ENCODE measurements at places on chromosomes 12 and 14. TPM values are rescaled to one million over a fixed set of nuclear protein-coding genes. Genes with fewer than 3 reads are reported as not detected.

GRCh38 chr14:86491743-86492142, 961.8 kb downstream of the FLRT2 start:
- no peak for DNase-seq
- no peaks in the 10 kb centered on the region for H3K27me3 ChIP-seq
- no peaks in the 10 kb centered on the region for H3K36me3 ChIP-seq
- H3K4me1 ChIP-seq = no peaks in the 10 kb centered on the region
- no peak overlapping the region for H3K4me3 ChIP-seq

GRCh38 chr12:102051431-102051965, 10.3 kb downstream of the WASHC3 start:
- no peak overlapping the region for H3K27ac ChIP-seq
- no peak for DNase-seq
- H3K4me1 ChIP-seq = no peaks in the 10 kb centered on the region
- no peak overlapping the region for H3K4me3 ChIP-seq
- H3K27me3 ChIP-seq = no peaks in the 10 kb centered on the region

DNA sequence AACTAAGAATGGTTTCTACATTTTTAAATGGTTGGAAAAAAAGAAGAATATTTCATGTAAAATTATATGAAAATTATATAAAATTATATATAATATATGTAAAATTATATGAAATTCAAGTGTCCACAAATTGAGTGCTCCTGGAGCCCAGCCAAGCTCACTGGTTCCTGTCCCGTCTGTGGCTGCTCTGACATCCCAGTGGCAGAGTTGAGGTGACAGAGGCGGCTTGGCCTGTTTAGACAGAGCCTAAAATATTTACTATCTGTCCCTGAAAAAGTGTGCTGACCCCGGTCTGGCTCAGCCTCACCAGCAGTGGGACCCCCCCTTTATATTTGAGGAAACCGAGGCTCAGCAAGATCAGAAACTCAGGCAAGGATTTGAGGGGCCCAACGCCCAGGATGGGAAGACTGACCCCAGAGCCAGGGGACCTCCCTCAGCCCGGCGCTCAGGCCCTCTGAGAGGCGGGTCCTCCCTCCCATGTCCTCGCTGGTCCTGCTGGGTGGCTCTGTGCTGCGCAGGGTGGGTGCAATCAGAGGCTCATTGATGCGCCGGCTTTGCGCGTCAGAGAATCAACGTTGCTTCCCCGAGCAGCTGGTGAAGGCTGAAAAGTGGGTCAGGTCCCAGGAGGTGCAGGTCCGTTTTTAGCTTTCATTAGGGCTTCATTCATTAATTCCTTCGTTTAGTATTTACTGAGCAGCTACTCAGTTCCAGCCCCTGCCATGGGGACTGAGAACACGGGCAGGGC, 21.5 kb upstream of the BEGAIN start:
- no peaks in the 10 kb centered on the region for H3K27me3 ChIP-seq
- no peak for DNase-seq
- no peak overlapping the region for H3K4me3 ChIP-seq
- no peak overlapping the region for H3K27ac ChIP-seq
- H3K4me1 ChIP-seq = no peaks in the 10 kb centered on the region

DNA sequence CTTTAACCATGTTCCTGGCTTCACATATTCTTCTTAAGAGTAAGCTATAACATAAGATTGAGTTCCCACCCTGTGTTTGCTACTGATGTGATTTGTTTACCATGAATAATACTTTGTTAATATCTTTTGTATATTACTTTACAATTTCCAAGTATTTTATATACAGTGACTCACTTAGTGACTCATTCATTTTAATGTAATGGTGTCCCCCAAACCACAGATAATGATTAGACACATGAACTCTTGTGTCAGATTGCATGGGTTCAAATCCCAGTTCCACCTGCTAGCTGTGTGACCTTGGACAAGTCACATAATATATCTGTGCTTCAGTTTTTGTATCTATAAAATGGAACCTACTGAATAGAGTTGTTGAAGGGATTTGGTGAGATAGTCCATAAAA, 76.1 kb downstream of the MYF5 start:
- no peaks in the 10 kb centered on the region for H3K4me1 ChIP-seq
- no peak overlapping the region for H3K27ac ChIP-seq
- H3K36me3 ChIP-seq = no peaks in the 10 kb centered on the region
- no peaks in the 10 kb centered on the region for H3K27me3 ChIP-seq

- no peak overlapping the region for H3K4me3 ChIP-seq
- no peak overlapping the region for H3K27ac ChIP-seq
- no peaks in the 10 kb centered on the region for H3K36me3 ChIP-seq
- peaks cover under 1% of the 10 kb centered on the region for H3K27me3 ChIP-seq
- H3K4me1 ChIP-seq = peaks cover 22% of the 10 kb centered on the region
Measured at GRCh38 chr14:23186913-23187654, 3.6 kb upstream of the SLC7A8 start.

DNA sequence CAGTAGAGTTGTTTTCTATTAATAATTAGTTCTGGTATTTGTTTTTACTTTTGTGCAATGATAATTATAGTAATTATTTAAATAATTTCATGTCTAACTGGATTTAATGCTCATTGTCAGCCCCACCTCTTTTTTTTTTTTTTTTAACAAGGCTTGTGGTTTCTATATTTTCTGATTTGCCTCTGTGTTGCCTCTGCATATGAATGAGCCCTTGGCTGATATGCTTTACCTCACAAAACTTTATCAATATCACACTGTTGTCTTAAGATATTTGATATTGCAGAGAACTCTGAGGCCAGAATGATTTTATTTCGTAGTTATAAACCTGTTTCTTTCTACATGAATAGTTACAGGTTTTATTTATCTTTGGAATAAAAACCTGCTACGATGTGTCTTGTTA, 116.2 kb upstream of the ATP2B1 start:
- no peak overlapping the region for H3K27ac ChIP-seq
- H3K4me3 ChIP-seq = no peak overlapping the region
- H3K36me3 ChIP-seq = no peaks in the 10 kb centered on the region

DNA sequence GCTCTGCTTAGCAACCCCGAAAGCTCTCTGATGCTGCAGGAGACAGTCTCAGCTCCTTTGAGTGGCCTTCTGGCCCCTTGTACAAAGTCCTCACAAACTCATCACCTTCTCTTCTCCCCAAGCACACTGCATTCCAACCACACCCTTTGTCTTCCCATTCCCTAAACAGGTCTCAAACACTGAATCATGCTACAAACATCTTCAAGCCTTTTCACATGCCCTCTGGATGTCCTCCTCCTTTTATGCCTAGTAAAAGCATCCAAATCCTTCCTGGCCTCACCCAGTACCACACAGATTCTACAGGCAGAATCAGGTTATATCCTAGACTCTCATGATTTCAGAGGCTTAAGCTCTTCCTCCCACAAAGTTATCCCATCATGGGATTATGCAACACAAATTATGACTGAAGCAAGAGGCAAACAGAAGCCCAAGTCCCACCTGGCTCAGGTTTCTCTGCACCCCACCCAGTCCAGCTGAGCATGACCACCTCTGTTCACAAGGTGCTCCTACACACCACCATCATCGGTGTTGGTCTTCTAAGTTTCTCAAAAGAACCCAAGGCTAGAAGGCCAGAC, 61.4 kb upstream of the PCED1B start:
- no peaks in the 10 kb centered on the region for H3K36me3 ChIP-seq
- no peak overlapping the region for H3K27ac ChIP-seq
- no peaks in the 10 kb centered on the region for H3K27me3 ChIP-seq

DNA sequence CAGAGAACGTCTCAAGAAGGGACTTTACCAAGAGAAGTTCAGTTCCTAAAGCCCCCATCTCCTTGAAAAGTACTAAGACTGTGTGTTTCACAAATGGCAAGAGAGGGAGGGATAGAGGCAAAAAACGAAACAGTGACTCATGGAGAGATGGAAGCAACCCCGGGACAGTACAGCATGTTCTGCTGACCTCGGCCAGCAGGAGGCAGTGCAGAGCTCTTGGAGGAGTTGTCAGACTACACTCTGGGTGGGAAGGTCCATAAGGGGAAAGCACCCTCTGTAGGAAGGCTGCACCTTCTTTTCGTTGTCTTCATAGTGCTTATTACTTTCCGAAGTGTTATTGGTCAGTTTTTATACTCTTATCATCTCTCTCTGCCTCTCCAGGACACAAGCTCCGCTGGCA, 525.2 kb upstream of the CCDC196 start:
- no peaks in the 10 kb centered on the region for H3K4me1 ChIP-seq
- H3K36me3 ChIP-seq = no peaks in the 10 kb centered on the region
- no peaks in the 10 kb centered on the region for H3K27me3 ChIP-seq
- no peak overlapping the region for H3K4me3 ChIP-seq

DNA sequence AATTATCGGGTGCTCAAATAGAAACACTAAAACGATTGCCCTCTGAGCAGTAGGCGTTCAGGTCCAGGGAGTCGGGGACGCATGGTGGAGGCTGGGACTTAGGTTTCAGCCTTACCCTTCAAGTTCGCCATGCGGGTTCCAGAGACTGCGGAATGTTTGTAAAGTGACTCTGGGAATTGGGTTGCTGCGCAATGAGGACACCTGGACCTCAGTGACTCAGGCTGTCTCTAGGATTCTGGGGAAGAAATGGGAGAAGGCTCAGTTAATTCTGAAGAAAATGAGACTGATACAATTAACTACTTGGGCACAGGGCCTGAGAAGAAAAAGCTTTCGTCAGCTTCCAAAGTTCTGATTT, 1.1 kb downstream of the LGALS3 start:
- no peak for DNase-seq
- no peak overlapping the region for H3K27ac ChIP-seq
- H3K4me1 ChIP-seq = peaks cover 3% of the 10 kb centered on the region
- H3K36me3 ChIP-seq = no peaks in the 10 kb centered on the region
- no peaks in the 10 kb centered on the region for H3K27me3 ChIP-seq

The MBD6 gene
- 85.6 TPM for total RNA-seq

The OR4E2 gene
- total RNA-seq = not detected

The RASSF9 gene
- 2.3 TPM for total RNA-seq

The TMEM229B gene
- total RNA-seq = not detected

All from endothelial cell of umbilical vein (primary cell).